ENCODE measurements at places on chromosomes 2 and 18. TPM values are rescaled to one million over a fixed set of nuclear protein-coding genes. Genes with fewer than 3 reads are reported as not detected.
A peak's percentile ranks its signal among the peaks of the same experiment; 100 is the strongest.

UGT1A5 gene
- total RNA-seq: not detected

DNA sequence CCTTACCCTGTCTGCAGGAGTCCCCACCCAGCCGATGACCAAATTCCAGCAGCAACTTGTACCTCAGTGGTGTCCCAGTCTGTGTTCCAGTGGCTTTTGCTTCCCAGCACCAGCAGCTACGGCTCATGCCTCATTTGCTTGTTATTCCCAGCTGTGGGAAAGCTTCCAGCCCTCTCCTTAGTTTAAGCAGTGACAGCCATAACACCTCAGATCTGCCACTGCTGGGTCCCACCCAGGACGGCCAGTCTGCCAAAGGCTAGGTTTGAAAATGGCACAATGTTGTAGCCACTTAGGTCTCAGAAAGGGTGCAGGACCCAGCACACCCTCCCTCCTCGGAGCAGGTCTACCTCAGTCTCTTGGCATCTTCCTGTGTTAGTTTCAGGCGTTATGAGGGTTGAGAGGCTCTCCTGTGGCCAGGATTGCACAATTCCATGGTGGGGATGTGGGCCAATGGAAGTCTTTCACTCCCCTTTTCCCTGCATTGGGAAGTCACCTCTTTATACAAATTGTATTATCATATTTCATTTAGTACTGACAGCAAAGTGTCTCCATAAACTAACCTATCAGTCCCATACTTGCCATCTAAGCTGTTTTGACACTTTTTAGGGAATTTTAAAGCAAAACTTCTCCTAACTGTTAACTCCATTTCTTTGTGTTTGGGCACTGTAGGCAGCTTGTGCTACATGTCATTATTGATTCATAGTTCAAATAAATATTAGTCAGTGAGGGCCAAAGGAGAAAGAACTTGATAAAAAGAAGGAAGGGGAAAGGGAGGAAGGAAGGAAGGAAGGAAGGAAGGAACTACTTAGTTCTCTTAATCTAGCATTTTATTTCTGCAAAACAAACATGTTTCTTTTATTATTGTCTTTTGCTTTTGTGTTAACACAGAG, 62.9 kb upstream of the FAM110C start:
- peak; percentile 44 for DNase-seq

- DNase-seq: no peak
Measured at GRCh38 chr2:177679611-177680605, 287.3 kb downstream of the AGPS start.

- no peak for DNase-seq
Measured at GRCh38 chr18:11761553-11761952, 72.5 kb downstream of the GNAL start.

DNA sequence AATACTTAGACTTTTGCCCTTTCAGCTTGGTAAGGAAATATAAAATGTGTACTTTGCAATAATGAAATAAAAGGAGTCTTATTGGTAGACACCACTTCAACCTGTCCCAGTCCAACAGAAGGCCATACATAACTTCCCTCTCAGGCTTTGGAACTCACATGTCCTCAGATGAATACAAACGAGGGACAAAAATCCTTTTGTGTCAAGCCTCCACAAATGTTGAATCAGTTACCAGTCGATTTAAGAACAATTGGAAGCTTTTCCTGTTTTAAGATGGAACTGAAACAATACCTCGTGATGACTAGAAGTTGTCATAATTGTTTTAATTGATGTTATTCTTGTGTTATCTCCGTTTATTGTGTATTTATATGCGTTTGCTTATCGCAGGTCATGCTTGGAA, 385.1 kb upstream of the POU3F3 start:
- no peak for DNase-seq

- DNase-seq: no peak
Measured at GRCh38 chr2:69033461-69034095, 20.6 kb downstream of the ANTXR1 start.

GRCh38 chr2:143068509-143068908, 60.7 kb upstream of the ARHGAP15 start:
- DNase-seq: no peak

DNA sequence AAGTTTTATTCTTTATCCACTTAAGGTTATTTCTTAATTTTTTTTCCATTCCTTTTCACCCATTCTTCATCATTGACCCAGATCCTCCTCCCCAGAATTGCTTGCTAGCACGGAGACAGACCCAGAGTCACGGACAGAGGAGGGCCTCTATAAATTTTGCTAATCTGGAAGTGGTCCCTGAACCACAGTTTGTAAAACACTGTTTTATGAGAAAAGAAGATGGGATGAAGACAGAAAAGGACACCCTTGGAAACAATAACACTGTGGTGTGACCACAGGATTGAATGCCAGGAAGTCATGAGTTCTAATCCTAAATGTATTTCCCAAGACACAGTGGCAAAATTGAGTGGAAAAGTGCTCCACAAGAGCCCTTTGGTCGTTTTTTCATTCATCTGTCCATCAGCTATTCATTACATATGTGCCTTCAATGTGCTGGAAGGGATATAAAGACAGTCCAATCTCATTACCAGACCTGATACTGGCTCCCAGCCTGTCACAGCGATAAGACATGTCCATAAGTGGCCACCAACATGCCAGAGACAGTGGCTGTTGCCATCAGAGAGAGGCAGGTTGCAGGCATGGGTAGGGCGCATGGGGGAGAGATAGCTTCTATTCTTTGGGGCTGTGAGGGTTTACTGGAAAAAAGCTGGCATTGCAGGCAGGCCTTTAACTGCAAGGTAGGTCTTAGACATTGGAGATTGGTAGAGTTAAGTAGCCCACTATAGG, 175.2 kb upstream of the ALPP start:
- no peak for DNase-seq

DNA sequence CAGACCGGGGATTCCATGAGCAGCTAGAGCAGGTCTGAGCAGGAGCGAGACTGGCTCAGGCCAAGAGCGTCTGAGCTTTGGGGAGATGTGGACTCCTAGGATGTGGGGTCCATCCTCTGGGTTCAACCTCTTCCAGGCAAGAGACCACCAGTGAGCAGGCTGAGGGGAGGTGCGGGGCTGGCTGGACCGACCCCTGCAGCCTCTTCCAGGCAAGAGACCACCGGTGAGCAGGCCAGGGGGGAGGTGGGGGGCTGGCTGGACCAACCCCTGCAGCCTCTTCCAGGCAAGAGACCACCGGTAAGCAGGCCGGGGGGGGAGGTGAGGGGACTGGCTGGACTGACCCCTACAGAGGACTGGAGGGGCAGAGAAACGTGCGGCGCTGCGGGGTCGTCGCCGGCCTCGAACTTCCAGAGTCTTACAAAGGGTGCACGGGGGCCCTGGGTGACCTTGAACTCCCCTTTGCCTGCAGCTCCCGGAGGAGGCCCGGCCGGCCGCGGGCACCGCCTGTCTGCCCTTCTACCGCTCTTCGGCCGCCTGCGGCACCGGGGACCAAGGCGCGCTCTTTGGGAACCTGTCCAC, 63.4 kb downstream of the TPO start:
- DNase-seq: no peak

DNA sequence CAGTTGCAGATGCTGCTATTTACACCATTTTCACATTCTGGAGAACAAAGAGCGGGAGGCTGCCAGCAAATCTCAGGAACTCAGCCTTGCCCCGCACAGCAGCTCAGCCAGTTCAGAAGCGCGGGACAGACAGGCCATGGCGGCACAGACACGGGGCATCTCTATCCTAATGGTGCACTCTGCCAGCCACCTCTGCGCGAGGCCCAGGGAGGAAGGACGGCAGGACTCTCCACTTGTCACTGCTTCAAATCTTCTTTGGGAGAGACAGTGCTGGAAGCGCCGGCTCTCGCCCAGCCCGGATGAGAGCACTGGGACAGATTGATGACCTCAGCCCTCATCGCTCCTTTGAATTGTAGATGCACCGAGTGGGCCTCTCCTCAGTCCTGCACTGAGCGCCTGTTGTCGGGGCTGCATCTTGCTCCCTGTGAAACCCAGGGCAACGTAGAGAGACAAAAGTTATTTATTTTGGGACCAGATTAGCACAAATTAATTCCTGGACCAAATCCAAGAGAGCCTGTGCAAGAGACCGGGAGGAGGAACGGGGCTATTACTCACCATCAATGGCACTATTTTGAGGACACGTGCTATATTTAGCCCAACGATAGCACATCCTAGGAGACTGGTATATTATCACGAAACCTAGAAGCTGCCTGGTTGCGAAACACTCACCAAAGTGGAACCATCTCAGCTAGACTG, 211.4 kb upstream of the SMIM21 start:
- DNase-seq: no peak

DNA sequence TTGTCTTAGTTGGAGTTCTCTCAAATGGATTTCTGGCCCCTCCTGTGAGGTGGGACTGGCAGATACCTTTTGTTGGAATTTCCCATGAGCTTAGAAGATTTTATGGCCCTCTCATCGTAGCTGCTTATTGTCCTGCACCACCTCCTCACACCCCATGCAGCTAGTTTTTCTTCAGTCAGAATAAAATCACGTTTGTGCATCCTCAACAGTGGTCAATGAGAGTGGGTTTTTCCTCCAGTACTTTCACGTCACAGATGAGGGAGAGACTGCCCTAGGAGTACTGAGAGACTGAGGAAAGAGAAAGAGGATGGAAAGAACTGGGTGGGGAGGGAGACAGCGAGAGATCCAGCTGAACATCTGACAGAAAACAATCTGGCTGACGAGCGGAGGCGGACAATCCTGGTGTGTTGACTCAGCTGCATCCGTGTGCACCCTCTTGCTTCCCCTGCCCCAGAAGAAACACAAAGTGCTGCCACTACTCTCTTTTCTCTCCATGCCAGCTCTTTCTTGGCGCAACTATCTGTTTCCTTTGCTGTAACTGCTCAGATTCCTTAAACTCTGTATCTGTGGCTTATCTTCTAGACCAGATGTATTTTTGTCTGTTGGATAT, 7.4 kb downstream of the RAPGEF4 start:
- DNase-seq: no peak

DNA sequence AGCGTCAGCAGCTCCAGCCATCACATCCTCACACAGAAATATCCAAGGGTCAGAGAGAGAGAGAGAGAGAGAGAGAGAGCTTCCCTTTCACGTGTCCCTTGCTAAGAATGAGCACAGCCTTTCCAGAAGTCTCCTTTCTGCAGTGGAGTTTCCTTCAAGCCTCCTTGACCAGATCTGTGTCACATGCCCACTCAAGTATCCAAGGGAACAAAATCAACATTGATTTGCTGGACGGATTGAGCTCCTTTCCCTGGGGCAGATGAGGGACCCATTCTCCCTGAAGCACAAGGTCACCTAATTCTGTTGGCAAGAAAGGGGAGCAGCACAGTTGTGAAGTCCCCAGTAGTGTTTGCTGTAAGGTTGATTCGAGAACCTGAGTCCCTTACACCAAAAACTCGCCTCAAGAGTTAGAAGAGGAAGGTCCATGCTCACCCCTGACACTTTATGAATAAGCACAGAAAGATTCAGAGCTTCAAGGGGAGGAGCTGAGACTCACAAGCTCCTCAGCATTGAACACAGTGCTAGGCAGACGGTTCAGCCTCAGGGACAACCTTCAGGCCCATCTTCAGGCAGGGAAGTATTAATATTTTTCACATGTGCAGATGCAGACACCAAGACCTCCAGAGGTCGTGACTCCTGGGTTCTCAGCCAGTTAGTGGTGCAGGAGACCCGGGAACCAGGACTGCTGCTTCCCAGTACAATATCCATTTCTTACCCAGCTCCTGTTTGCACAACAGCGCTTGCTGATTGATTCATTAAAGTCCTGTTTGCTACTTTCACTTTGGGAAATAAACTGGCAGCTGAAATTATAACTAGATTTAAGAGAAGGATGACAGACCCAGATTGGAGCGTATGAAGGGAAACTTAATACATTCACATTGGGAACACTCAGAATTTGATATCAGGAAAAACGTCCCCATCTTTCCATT, 38.2 kb upstream of the MARCO start:
- DNase-seq: no peak

GRCh38 chr2:121335294-121336290, 50.6 kb upstream of the TFCP2L1 start:
- no peak for DNase-seq

All from right cardiac atrium (tissue), 5 donors.